ENCODE measurements at places on chromosomes 12 and 14.

DNA sequence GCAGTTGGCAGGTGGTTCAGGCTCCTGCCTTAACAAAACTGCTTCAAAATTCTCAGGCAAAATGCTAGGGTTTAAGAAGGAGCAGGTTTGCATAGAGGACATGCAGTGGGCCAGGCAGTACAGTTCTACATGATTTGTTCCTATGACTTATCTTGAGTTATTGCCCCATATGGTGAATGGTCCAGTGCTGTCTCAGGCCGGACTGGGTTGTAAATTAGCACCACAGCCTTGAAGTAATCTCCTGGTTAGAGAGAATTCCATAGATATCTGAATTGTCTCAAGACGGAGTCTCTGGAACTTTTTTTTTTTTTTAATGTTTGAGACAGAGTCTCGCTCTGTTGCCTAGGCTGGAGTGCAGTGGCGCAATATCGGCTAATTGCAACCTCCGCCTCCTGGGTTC, 11.8 kb upstream of the PRPF39 start:
- no peak for DNase-seq

GRCh38 chr12:13165617-13166041, 30.9 kb upstream of the EMP1 start:
- peak; percentile 68 for DNase-seq

GRCh38 chr14:59316151-59316830, 127.8 kb downstream of the DAAM1 start:
- DNase-seq, result no peak

GRCh38 chr12:96473394-96474093, 15.8 kb upstream of the CFAP54 start:
- DNase-seq, result no peak

- no peak for DNase-seq
Observed at GRCh38 chr14:68464711-68465110, 328.2 kb downstream of the ZFP36L1 start.

DNA sequence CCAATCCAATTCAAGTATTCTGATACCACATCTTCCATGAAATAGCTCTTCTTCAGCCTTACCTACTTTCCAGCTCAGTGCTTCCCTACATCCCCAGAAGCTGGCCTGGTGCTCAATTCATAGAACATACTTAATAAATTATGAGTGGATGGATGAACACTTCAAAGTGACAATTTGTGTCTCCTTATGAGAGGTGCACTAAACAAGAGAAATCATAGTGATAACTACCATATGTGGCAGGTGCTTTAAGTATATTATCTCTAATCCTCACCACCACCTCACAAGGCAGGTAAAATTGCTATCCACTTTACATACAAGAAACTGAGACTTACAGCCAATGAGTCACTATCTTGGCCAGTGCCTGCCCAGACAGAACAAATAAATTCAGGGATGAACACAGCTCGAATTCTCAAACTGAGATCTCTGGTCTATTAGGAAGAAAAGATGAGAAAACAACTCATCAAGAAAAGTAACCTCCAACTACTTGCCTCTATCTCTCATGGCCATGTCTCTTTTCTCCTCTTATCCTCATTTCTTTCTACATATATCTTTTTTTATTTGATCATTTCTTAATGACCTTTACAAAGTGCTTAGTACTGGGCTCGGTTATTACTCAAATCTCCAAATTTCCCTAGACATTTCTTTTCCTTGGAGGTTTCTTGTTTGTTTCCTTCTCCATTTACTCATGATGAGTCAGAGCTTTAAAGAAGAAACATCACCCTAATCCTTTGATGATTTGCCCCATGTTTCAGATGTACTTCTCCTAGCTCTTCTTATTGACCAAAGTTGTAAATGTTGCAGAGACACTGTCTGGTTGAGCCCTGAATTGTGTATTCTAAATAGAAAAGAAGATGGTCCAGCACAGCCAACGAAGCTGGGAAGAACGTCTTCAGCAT, 161.5 kb downstream of the RPS29 start:
- no peak for DNase-seq

DNA sequence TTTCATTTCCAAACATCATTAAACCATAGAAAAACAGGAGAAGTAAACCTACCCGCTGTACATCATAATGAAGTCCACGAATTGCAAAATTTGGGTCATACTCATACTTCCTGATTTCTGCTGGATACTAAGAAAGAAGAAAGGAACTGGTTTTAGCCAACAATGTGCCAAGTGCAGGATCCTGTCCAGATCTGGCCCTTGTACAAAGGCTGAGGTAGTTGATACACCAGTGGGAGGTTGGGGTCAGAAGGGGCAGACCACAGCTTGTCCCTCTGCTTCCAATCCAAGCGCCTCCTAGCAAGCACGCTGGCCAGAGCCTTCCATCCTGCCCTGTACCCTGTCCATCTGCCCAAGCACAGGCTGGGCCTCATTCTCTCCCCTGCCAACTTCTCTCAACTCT, 34.2 kb downstream of the NT5DC3 start:
- DNase-seq, result no peak

DNA sequence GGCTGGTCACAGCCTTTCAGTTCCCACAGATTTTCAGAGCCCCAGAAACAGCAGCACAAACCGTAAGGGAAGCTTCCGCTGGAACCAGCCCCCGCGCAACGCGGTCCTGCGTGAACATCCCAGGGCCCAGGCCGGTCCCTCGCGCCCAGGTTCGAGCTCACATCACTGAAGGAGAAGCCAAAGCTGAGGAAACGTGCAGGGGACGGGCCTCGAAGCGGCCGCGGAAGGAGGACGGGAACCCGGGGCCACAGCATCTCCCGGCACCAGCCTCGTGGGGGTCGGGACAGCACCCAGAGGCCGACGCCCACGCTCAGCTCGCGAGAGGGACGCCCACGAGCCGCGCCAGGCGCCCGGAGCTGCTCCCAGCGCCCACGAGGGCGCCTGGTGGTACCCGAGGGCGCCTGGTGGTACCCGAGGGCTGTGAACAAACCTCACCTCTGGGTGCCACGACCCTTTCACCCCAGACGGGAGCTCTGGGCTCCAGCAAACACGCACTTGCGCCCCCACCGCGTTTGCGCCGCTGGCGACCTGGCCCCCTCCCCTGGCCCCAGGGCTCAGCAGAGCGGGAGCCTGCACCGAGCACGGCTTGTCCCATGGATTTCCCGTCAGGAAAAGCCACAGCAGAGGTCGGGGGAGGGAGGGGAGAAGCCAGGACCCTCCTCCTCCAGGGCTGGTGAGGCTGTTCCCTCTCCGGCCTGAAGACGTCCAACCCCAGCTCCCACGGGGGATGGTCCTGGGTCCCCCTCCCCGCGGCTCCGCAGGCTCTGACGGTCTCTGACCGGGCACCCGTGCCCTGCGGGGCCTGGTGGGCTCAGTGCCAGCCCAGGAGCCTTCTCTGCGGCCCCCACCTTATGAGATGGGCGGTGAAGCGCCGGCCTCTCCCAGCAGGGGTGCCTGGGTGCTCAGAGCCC, 6.9 kb downstream of the LRCOL1 start:
- no peak for DNase-seq

DNA sequence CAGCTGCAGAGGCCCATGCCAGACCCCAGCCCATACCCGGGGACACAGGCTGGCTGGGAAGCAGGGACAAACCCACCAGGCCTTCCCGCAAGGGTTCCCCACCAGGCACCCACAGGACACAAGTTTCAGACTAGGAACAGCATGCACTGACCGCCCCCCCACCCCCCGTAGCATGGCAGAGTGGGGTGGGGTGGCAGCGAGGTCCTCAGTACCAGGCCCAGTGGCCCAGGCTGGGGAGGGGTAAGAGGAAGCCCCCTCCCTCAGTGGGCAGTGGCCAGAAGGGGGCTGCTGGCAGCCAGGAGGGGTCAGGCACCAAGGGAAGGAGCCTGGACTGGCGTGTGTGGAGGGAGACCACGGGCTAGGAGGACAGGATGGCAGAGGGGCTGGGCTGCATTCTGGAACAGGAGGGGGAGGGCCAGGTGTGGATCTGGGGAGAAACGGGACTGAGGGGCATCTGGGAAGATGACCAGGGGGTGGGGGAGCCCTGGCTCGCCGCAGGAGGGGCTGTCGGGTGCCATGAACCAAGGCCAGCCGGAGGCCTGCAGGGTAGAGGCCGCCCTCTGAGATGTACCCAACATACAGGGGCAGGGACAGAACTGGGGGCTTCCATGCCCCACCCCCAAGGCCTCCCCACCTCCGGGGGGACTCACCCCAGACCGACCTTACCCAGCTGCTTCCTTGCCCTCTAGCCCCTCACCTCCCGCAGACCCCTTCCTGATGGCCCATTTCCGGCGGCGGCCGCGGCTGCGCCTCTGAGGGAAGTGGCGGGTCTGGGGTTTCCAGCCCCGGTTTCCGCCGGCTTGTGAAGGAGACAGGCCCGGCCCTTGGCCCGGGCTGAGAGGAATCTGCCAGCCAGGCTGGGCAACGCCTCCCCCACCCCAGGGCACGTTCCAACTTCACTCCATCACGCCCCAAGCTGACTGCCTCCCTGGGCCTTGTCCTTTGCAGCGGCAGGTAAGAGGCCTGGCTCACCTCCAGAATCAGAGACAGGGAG, 5.6 kb upstream of the JAG2 start:
- no peak for DNase-seq

GRCh38 chr12:111183094-111183493, 185.8 kb downstream of the PHETA1 start:
- no peak for DNase-seq

DNA sequence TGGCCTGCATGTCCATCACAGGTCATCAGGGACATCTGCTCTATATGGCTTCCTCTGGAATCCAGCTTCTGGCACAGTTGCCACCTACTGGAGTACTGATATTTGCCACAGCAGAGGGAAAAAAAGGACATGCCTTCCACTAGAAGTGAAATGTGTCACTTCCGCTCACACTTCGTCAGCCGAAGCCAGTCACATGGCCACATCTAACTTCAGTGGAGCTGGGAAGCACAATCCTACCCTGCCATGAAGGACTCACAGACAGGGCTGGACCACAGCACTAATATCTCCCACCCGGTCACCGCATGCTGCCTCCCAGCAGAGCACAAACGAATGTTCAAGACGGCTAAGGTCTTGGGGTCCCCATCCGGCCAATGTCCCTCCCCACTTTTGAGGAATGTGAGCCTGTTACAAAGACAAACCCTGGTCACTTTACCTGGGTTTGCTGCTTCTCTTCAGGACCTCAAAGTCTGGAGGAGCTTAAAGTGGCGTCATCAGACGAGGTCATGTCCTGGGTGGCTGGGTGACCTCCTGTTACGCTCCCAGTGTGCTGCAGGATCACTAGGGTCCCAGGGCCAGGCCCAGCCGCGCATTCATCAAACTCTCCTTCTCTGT, 98.6 kb downstream of the GCH1 start:
- DNase-seq, result no peak

DNA sequence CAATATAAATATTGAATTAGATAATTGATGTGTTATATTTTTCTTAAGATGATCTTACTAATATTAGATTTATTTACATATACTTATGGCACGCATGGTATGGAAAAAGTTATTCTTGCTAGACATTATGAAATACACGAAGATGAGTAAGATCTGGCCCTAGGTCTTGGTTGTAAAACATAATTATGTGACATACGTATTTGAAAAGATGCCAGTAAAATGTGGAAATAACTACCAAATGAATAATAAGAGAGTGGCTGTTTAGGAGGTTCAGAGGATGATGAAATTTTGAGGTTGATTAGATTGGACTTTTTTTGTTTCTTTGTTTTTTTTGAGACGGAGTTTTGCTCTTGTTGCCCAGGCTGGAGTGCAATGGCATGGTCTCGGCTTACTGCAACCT, 41.3 kb downstream of the FANCM start:
- peak; percentile 84 for DNase-seq

DNA sequence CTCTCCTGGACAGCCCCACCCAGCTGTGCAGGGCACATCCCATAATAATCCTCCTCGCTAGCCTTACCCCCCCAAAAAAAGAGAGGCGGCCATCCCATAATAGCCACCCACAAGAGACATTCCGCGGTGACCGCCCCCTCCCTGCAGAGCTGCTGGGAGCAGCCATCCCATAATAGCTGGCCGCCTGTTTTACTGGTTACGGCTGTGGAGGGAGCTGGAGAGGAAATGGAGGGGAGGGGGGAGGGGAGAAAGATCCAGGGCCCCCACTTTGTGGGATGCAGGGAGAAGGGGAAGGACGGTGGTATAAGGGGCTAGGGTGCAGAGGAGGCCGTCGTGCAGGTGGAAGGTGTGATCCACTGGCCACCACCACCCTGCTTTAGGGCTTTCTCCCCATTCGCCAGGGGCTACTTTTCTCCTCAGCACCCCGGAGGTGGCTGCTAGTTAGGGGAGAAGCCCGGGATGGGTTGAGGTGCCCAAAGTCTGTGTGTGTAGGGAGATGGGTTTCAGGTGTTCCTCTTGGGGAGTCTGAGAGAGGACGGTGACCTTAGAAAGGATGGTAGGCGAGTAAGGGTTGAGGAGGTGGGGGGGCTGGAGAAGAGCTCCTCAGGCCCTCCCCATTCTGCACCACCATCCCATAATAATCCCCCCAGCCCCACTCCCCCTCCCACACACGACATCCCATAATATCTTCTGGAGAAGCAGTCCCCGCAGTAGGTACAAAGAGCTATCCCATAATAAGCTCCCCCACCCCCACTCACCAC, 6.0 kb upstream of the CHD4 start:
- DNase-seq, result peak; percentile 89

DNA sequence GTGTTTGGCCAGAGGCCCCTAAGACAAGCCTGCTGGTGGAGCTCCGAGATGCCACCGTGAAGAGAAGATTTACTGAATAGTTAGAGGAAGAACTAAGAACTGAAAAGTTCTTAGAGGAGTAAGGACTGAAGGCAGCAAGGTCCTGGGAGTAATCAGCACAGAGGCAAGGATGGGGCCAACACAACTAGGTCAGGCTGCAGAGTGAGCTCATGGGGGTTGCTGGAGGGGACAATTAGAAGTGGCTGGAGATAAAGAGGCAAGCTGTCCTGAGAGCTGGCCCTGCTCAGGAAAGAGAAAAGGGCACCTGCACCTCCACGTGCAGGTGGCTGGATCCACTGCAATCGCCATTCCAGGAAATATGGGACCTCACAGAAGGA, 52.7 kb downstream of the NFKBIA start:
- no peak for DNase-seq

DNA sequence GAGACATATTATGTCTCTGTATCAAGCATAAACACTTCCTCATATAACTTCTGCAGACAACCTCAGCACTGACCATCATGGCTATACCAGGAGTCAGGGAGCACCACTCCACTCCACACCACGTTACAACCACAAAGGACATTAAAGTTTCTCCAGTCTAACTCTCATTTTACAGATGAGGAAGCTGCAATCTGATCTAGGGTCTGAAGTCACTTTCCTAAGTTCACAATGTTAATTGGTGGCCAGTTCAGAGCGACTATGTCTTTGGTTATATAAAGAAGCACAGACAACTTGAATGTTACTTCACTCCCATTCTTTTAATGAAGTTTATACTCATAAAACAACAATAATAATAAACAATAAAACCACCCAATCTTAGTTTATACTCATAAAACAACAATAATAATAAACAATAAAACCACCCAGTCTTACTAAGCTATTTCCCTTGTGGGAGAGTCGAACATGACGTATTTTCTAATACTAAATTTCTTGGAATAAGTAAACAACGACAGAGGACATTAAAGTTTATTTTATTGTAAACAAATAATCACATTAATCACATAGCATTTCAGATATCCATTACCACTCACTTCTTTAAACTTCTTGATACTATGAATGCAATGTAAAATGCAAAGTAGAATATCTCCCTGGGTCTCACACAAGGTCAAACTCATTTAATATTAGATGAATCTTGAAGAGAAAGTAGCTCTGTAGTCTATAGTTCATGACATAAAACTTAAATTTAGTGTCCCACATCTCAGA, 72.4 kb upstream of the SSTR1 start:
- no peak for DNase-seq

GRCh38 chr14:35341751-35342488, 49.7 kb downstream of the PSMA6 start:
- DNase-seq, result peak; percentile 97

GRCh38 chr14:93941293-93941910, 14.3 kb downstream of the FAM181A start:
- DNase-seq, result peak; percentile 97
